ENCODE measurements at places on chromosomes 2 and 18. TPM values are rescaled to one million over a fixed set of nuclear protein-coding genes. Genes with fewer than 3 reads are reported as not detected.

DNA sequence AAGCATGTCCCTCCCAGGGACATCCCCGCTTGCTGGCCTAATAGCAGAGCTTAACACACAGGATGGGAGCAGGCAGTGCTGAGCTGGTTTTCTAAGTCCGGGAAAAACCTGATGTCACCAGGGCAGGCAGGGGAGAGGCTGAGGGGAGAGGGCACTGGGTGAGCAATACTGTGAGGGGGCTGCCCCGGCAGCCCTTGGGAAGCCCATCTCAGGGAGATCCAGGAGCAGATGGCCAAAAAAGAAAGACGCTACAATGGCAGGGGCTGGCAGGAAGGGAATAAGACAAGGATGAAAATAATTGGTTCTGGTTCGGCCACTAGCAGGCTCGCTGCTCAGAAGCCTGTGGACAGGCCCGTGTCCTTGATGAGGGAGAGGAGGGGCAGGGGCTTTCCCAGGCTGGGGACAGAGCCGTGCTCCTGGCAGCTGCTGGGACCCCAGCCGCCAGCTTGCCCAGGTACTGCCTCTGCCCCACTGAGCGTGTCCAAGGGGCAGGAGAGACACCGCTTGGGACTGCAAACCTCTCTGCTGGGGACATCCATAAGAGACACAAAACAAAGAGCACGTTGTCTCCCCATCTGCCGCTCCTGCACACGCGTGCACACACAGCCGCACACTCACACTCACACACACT lies 30.2 kb downstream of the SMAD7 start:
- H3K4me3 ChIP-seq, result no peak overlapping the region
- peaks cover 33% of the 10 kb centered on the region for H3K4me1 ChIP-seq
- H3K36me3 ChIP-seq, result no peaks in the 10 kb centered on the region
- H3K27ac ChIP-seq, result peak overlapping the region; percentile 31

DNA sequence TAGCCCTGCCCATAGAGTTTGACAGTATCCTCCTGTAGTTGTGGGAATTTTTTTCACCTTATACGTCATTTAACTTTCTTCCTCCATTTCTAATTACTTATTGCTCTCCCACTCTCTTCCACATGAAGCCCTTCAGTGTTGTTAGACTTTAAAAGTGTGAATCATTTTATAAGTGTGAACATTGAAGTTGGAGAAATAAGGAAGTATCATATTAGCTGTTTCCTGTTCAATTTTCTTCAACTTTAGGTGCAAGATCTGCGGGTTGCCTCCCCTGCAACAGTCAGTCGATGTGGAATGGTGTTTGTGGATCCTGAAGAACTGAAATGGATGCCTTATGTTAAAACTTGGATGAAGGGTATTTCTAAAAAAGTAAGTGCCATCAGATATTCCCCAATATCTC lies 138.1 kb downstream of the DNAH6 start:
- H3K4me1 ChIP-seq, result no peaks in the 10 kb centered on the region
- no peak overlapping the region for H3K27ac ChIP-seq
- no peaks in the 10 kb centered on the region for H3K27me3 ChIP-seq
- no peaks in the 10 kb centered on the region for H3K36me3 ChIP-seq

- H3K4me1 ChIP-seq, result no peaks in the 10 kb centered on the region
- H3K27ac ChIP-seq, result no peak overlapping the region
- H3K36me3 ChIP-seq, result no peaks in the 10 kb centered on the region
- DNase-seq, result no peak
Measured at GRCh38 chr18:12238826-12239225, 15.3 kb upstream of the CIDEA start.

COL4A3 gene
- not detected for total RNA-seq

- H3K27me3 ChIP-seq, result peaks cover 63% of the 10 kb centered on the region
- peaks cover 6% of the 10 kb centered on the region for H3K4me1 ChIP-seq
- no peak overlapping the region for H3K27ac ChIP-seq
- no peak overlapping the region for H3K4me3 ChIP-seq
- DNase-seq, result no peak
Measured at GRCh38 chr2:95073856-95074662, 47.5 kb downstream of the MRPS5 start.
